ENCODE measurements at places on chromosomes 5 and 9.

GRCh38 chr5:52449516-52449915 lies 338.2 kb upstream of the ITGA1 start:
- no peak for DNase-seq

DNA sequence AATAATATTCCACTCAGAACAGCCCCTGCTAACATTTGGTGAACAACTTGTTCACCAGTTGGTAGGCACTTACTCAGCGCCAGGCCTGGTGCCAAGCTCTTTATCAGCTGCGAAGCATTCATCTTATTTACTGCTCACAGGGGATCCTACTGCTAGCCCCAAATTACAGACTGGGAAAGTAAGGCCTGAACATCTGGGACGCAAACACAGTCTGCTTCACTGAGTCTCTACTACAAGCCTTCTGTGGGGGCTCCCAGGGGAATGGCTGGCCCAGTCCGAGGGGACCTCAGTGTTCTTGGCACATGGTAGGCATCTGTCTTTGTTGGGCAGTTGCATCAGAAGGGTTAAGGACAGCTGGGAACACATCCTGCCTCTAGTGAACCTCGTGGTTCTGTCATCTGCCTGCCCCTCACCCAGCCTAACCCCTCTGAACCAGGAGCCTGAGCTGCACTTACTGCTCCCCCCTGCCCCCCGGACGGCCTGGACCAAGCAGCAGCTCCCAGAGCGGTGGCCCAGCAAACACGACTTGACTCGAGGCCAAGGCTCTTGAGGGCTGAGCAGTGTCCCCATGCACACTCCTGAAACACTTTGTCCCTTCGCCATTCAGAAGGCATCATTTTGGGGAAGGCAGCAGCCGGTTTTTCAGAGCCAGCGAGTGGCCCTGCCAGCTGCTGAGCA lies at the start of gene PHYHD1:
Gene PHYHD1 (plus strand): TSS at position 602 of the 678 bp plus-strand sequence. CDS start 1,342 bp downstream, outside the sequence.
- DNase-seq, result no peak

DNA sequence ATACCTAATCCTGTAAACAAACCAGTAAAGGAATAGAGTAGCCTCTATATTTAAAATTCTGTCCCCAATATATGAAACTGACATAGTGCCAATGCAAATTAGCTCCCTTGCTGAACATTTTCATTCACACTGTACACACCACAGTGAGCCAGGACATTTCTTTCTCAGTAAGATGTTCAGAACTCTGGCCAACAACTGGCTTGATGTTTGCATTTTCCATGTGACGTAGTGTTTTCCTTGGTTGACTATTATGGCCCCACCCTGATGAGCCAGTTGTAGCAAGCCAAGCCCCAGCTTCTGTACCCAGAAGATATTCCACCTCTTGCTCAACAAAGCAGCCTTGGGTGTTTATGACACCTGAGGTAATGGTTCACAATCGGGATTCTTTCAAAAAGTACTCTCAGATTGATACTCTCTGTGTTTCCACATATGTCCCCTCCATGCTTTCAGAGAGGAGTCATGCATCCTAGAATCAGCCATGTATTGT lies 17.7 kb upstream of the ANXA1 start:
- DNase-seq, result no peak

DNA sequence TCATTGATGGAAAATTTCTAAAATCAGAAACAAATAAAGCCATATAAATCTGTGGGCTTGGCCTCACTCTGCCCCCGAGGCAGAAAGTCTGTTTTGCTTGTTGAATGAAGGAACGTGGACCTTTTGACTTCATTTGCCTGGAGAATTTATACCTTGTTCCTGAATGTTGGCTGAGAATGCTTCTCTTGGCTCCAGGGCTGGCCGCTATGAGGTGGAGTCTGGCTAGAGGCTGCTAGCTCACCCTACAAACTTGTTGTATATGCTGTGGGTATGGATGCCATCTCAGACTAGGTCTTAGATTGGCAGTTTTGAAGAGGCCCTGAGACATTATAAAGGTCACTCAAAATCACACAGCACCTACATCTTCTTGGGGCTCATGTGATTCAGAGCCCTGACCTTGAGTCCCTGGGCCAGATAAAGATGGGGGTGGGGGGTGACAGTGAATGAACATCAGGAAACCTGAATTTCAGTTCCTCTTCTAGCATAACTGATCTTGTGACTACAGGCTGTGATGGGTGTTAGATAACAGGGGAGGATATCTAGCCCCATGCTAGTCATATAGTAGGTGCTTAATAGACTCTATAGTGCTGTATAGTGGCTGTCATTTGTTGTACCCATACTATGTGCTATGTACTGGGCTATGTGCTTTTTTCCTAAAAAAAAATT lies 2.8 kb downstream of the GM2A start:
- peak; percentile 34 for DNase-seq

DNA sequence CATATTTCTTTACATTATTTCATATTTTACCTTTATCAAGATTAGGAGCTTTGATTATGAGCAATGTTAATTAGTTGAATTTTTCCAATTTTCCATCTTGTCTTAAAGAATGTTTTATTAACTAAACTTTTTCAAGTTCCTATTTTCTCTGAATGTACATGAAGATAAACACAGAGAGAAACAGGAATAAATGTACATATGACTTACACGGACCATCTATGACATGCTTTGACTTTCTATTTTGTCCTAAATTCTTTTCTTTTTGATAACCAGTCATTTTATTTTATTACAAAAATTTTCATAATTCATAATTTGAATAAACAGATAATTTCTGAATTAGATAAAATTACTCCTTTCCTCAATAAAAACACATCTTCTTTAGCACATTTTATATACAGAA lies 1038.8 kb upstream of the ARRDC3 start:
- DNase-seq, result no peak

Data from GF-D8 (cell line).